HCEC 1CT (cell line): ENCODE measurements at places on chromosomes 4 and X.
A peak's percentile ranks its signal among the peaks of the same experiment; 100 is the strongest.

- peak; percentile 17 for DNase-seq
Observed at GRCh38 chrX:23731951-23732350, 11.1 kb downstream of the ACOT9 start.

- DNase-seq = no peak
Observed at GRCh38 chr4:36168127-36168878, 76.0 kb downstream of the ARAP2 start.

DNA sequence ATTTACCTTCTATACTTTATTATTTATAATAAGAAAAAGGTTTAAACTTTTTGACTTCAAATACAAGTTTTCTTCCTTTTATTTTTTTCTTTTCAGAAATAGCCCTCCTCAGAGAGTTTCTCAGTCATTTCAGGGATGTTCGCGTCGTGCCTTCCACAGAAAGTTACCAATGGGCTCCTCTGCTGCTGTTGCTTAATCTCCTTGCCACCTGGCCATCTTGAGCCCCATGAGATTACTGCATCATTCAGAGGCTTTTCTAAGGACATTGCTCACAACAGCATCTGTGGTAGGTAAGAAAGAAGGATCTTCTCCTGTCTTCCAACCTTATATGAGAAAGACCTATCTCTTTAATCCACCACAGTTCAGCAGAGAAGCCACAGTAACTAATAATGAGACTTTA, 1361.9 kb upstream of the ADGRL3 start:
- no peak for DNase-seq

- DNase-seq = no peak
Observed at GRCh38 chr4:151725087-151725486, 35.7 kb downstream of the GATB start.

DNA sequence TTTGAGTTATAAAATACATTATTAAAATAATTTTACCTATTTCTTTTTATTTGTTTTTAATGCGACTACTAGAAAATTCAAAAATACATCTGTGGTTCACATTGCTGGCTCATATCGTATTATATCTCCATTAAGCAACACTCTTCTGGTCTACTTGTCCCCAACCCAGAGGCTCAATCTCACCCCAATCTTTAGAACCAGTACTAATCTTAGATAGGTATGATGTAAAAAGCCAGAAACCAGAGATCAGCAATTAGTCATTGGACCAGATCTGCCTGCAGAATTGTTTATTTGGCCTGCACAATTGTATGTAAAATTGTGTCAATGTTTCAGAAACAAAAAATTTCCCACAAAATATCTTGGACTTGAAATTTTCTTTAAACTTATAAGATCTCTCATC, 155.5 kb upstream of the BMP3 start:
- no peak for DNase-seq

- DNase-seq = peak; percentile 24
Observed at GRCh38 chr4:40607221-40607620, 22.4 kb downstream of the RBM47 start.

GRCh38 chrX:96689991-96690390, 5.3 kb downstream of the DIAPH2 start:
- no peak for DNase-seq

DNA sequence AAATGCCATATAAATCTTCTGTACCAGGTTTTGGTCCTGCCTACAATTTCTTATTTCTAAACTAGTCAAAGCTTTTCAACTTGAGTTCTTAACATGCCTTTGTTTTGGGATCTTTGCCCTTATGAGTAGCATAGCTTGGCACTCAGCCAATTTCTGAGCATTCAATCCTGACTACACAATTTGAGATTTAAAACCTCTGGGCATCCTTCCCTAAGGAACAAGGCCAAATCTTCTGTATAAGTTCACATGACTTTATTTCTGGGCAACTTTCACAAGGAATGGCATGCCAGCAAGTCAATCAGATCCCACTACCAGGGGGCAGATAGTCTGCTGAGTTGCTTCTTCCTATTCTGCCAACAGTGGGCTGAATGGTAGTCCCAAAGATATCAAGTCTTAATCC, 254.2 kb downstream of the ADAMTS3 start:
- DNase-seq = peak; percentile 36

GRCh38 chr4:67765928-67766327, 11.7 kb upstream of the GNRHR start:
- DNase-seq = peak; percentile 2

DNA sequence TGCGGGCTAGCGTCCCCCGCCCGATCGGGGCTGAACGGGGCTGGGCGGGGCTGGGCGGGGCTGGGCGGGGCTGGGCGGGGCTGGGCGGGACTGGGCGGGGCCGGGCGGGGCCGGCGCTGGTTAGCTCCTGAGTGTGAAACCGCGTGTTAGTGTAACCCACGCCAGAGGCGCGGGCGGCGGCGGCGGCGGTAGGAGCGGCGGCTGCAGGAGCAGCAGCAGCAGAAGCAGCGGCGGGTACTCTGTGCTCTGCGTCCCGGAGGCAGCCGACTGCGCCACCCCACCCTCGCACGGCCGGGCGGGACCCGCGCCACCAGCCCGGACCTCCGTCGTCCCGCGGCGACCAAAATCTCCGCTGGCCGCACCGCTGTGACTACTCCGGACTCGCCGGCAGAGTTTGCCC, 128.1 kb downstream of the LAS1L start:
- no peak for DNase-seq

- no peak for DNase-seq
Observed at GRCh38 chr4:48439988-48440387, 43.2 kb upstream of the SLC10A4 start.

GRCh38 chr4:44522761-44523445, 74.3 kb upstream of the KCTD8 start:
- no peak for DNase-seq

- DNase-seq = no peak
Observed at GRCh38 chrX:41737065-41737464, 13.1 kb downstream of the GPR82 start.

DNA sequence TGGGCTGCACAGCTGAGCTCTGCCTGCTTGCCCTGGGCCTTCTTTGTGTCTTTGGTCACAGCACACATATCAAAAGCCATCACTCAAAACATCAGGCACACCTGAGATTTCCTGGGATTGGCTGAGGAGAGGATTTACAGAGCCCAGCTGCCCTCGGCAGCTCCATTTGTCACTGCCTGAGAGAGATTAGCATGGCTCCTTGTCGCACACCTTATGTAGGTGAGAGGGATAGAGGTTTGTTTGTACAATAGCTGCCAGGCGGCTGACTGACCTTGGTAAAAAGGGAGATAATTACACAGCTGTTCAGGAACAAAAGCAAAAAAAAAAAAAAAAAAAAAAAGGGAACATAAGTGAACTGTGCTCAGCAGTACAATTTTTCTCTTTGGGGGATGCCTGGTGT, 63.2 kb downstream of the MGST2 start:
- DNase-seq = no peak

- DNase-seq = no peak
Observed at GRCh38 chrX:11382930-11383329, 89.7 kb downstream of the AMELX start.

DNA sequence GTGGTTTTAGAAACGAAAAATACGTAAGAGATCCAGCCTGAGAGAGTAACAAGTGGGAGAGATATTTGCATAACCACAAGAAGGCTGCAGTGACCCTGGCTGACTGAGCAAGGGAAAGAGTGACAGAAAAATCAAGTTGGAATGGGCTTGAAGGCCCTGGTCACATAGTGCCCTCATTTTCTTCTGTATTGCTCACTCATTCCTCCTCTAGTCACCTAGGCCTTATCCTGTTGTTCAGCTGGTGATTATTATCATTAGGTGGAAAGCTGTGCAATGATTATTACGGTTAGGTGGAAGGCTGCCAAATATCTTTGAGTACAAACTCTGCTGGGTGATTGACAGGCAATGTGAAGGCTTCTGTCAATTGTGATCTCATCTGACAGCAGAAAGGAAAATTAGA, 2384.1 kb downstream of the PCDH7 start:
- DNase-seq = no peak

DNA sequence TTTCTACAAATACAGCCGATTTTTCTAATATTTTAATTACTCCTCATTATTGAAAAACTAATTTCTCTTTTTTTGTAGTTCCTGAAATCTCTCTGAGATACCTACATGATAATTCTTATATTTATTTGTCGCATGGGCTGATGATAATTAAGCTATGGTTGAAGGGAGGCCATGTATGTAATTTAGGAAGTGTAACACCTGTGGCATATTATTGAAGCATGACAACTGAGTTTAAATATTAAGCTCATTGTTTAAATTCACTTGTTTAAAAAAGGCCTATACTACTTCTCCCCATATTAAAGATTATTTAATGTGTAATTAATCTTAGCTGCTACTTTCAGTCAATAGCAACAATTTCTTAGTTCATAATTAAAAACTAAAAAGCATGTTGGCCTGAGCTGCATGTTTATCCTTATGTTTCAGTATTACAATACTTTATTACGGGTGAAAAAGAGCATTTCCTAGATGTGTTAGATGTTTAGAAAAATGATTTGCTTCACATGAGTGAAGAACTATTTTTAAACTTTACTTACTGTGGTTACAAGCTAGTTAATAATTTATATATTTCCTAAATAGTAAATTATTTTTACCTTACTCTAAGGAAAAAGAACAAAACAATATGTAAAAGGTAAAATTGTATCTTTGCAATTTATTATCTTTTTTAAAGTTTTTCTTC, 122.4 kb downstream of the RAP1GDS1 start:
- no peak for DNase-seq

GRCh38 chr4:139921429-139922184, 232.4 kb downstream of the MAML3 start:
- DNase-seq = no peak

DNA sequence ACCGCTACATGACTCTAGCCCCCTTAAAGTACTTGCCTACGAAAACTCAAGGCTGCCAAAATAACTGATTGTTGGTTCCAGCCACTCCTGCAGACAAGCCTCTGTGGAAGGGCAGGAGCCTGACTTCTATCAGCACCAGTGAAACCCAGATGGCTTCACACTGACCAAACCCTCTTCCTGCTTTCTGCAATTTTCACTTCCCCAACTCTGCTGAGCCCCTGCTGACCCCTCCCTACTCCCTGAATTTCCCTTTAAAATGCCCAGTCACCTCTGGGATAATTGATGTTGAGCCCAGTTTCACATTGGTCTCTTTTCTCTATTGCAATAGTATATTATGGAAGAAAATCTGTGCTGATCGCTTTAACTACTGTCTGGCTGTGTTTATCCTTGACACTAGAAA, 61.6 kb upstream of the STS start:
- no peak for DNase-seq

GRCh38 chr4:67542076-67542475, 3.2 kb downstream of the CENPC start:
- DNase-seq = no peak

GRCh38 chr4:89575840-89576239, 261.1 kb downstream of the SNCA start:
- no peak for DNase-seq

DNA sequence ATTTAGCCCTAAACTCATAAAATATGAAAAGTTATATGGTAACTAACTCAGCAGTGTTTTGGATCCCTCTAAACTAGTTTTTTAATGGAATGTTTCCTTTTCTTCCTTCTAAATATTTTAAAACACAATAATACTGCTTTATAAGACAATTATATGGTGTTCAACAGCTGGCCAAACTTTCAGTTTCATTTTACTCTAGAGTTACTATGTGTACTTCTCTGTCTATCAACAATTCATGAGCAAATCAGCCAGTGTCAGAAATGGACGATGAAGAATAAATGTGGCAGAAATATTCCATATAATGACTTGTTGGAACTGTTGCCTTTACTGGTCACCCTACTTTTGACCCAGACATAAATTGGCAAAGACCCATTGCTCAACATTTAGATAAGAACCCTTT, 64.8 kb upstream of the CXXC4 start:
- no peak for DNase-seq
